ENCODE measurements at places on chromosomes 6 and 20.

DNA sequence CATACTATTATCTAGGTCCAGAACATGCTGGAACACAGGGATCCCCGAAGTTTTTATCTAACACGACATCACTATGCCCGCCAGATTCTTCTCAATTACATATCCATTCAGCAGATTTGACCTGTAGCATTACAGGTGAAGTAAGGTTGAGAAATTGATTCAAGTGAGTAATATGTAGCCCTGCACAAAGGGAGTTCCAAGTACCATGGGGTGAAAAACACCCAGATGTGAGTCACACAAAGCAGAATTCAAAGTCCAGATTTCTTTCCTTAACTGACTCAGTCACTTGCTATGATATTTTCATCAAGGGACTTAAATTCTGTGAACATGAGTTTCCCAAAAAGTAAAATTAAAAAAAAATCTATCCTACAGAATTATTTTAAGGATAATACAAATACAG is 655.4 kb upstream of the PTCHD4 start:
- DNase-seq: no peak

GRCh38 chr6:3946778-3947177 is 97.6 kb downstream of the FAM50B start:
- no peak for DNase-seq

DNA sequence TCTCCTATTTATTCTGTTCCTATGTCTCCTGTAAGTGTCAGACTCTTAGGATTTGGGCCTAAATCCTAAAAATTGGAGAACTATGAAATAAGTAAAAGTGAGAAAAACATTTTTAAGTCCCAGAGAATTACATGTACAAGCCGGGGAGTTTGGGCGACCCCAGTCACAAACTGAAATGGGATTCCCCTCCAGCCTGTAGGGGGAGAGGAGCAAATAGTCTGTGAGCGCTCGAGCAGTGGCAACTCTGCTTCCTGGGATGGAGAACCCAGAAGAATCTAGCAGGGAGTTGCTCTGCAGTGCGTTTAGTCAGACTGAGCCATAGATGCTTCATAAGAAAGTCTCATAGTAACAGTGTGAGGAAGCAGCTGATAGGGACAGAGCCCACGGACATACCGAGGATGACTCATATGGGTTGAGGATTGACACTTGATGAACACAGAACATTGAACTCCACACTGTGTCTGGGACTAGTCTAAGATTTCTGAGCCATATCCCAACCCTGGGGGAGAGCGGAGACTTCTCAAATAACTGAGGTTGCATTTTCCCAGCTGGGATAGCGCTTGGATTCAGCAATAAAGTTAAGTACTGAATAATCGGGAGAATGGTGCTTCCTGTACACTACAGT is 437.2 kb downstream of the BCKDHB start:
- DNase-seq: no peak

- no peak for DNase-seq
These were observed 17.7 kb upstream of the MAP3K7 start for GRCh38 chr6:90604546-90604945.

- no peak for DNase-seq
These were observed 40.3 kb upstream of the XRN2 start for GRCh38 chr20:21262812-21263211.
